ENCODE measurements at places on chromosomes 3 and 15. TPM values are rescaled to one million over a fixed set of nuclear protein-coding genes. Genes with fewer than 3 reads are reported as not detected.

CHRNB4 gene
- total RNA-seq = not detected

GUCA1C gene
- not detected for total RNA-seq

C3orf49 gene
- total RNA-seq = not detected

NR2E3 gene
- total RNA-seq = not detected

PAQR5 gene
- not detected for total RNA-seq

U2SURP gene
- 169 TPM for total RNA-seq

MYZAP gene
- total RNA-seq = not detected

ADAMTS9 gene
- total RNA-seq = not detected

LSAMP gene
- not detected for total RNA-seq

MESP2 gene
- not detected for total RNA-seq

SPATA12 gene
- total RNA-seq = not detected

PRSS50 gene
- not detected for total RNA-seq

TWF2 gene
- 77.6 TPM for total RNA-seq

ATP13A5 gene
- total RNA-seq = not detected

ZNF106 gene
- total RNA-seq = 39.6 TPM

DPPA2 gene
- total RNA-seq = not detected

TGM4 gene
- not detected for total RNA-seq

ARF4 gene
- 43.6 TPM for total RNA-seq

IQCH gene
- 0.96 TPM for total RNA-seq

COL6A6 gene
- total RNA-seq = not detected

SLC15A2 gene
- total RNA-seq = 3.4 TPM

GOLGA8T gene
- not detected for total RNA-seq

SCN11A gene
- total RNA-seq = 0.39 TPM

SPRED1 gene
- 0.41 TPM for total RNA-seq

TRPM1 gene
- not detected for total RNA-seq

PLIN1 gene
- 2.2 TPM for total RNA-seq

KIF15 gene
- total RNA-seq = 0.30 TPM

ENTPD3 gene
- not detected for total RNA-seq

PLSCR5 gene
- total RNA-seq = not detected

FRMD5 gene
- 0.21 TPM for total RNA-seq

CADM2 gene
- total RNA-seq = 0.96 TPM
